ENCODE measurements at places on chromosomes 2 and 18. TPM values are rescaled to one million over a fixed set of nuclear protein-coding genes. Genes with fewer than 3 reads are reported as not detected.

- no peak for DNase-seq
These were observed 181.3 kb upstream of the SIX2 start for GRCh38 chr2:45190481-45190942.

DNA sequence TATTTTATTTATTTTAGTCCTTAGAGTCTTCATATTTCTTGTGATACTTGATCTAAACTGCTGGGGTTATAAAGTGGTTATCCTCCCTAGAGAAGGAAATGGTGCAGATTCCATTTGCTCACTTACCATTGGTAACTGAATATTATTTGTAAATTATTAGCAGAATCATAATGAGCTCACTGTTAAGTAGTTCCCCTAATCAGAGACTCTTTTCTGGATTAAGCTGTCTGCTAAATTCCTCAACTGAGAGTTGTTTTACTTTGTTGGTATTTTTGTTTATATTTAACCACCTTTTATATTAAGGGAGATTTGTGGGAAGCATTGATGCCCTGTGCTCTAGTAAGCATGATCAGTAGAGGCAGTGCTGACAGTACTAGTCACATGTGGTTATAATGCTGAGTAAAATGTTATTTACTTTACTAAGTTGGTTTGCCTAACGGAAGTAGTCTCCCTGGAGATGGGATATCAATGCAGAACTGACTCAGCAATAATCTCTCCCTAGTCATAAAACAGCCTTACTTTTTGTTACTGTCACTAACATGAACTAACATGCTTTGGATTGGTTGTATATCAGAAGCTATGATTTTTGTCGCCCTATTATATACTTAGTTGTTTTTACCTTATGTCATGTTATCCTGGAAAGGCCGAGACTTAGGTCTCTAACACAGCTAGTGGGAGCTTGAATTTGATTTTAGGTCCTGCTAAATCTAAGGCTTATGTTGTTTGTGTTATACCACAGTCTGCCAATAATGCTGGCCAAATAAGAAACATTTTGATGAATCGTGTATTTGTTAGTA, 166.7 kb downstream of the MCFD2 start:
- DNase-seq = no peak

DNA sequence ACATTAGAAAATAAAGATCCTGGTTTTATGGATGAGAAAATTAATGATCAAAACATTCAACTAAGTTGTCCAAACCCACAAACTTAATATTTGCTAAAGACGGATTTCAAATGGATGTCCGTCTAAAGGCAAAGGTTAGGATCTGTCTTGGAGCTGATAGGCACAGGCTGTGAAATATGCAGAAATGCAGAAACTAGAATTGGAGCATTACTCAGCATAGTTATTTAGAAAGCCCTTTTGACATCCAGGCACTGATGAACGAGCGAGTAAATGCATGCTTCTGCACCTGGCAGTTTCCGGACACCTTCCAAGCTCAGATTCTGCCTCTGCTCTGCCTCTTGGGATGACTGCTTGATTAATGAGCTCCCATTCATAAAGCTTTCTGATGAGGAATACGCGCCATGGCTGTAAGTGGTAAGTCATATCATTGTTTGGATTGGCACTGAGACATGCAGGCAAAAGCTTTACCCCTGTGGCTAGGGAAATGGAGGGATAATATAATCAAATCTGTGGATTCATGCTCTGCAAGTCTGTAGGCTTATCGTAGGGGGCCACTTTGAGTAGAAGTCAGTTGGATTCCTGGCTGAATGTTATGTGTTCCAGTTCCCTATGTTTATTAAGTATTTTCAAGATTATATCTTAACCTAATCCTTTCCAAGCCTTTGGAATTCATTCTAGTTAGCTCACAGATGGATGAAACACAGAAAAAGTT, 2176.3 kb upstream of the CELF4 start:
- DNase-seq = no peak

GRCh38 chr2:127118038-127118437, 11.1 kb upstream of the BIN1 start:
- DNase-seq = peak; percentile 49

DNA sequence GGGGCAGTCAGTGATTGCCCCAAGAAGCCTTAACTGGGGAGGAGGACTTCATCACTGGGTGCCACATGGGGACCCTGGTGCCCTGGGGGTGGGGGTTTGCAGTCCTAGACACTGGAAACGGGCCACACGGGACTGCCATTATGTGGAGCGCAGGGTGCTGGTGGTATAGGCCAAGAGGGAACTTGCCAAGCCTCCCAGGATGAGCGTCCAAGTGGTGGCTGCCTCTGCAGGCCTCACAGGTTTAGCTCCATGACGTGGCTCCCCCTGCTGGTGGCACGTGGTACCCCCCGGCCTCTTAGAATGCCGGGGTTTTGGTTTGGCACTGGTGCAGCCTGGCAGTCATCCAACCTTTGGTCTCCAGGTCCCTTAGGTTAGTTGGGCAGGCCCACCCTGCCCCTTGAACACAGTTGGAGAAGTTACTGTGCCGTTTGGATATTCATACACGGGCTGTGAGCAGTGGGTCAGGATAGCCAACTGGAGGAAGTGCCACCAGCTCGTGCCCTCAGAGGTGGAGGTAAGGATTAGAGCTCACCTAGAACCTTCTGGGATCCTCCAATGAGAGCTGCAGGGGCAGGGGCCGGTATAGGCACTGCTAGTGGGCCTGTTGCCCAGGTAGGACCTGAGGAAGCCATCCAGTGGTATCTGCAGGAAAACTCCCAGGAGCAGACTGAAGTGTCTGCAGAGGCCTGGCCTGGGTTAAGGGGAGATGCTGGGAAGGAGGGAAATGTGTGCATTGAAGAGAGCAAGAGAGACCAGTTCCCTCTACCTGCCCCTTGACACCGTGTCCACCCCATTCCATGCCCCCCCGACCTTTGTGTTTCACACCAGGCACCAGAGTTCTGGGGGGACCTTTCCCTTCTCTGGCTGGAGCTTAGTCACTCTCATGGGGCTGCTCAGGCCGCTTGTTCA, 5.7 kb downstream of the PTMA start:
- DNase-seq = peak; percentile 97

- DNase-seq = no peak
These were observed 11.6 kb upstream of the OLA1 start for GRCh38 chr2:174259981-174260380.

DNA sequence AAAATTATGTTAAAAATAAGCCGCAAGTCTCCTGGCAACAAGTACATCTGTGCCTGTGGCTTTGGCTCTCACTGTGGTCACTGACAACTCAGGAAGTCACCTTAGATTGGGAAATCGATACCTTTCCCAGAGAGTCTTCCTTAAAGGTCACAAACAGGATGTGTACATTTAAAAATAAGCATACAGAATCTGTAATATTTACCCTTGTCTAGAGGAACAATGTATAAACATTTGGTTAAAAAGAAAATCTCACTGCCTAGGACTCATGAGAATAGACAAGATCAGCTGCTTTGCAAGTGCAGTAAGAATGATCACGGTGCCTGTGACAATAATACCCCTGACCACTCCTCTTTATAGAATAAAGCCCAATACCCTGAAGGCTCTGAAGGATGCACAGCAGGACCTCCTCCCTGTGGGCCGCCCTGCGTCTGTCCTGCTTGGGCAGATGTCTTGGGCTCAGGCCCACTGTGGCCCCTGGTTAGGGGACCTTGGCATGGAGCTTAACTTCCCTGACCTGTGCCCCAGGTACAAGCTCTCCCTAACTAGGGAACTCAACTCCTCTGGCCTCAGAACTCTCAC, 98.0 kb upstream of the MGAT4A start:
- DNase-seq = no peak

The LIPG gene
- 1.7 TPM for total RNA-seq

DNA sequence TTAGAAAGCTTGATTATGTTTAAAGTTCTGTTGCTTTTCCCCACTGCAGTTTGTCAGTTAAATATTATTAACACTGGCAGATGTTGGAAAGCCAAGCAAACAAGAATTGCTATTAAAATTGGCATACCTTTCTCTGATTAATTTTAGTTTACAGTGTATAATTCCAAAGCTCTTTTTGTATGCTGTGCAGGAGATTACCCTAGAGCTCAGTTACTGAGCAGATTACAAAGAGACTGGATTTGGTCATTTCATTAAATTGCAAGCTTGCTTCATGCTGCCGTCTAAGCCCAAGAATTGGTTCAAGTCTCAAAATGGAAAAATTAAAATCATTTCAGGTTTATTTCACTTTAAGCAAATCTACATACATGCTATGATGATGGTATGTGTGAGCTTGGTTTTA, 2.3 kb downstream of the ASAP2 start:
- DNase-seq = no peak

The ASB18 gene
- total RNA-seq = not detected

DNA sequence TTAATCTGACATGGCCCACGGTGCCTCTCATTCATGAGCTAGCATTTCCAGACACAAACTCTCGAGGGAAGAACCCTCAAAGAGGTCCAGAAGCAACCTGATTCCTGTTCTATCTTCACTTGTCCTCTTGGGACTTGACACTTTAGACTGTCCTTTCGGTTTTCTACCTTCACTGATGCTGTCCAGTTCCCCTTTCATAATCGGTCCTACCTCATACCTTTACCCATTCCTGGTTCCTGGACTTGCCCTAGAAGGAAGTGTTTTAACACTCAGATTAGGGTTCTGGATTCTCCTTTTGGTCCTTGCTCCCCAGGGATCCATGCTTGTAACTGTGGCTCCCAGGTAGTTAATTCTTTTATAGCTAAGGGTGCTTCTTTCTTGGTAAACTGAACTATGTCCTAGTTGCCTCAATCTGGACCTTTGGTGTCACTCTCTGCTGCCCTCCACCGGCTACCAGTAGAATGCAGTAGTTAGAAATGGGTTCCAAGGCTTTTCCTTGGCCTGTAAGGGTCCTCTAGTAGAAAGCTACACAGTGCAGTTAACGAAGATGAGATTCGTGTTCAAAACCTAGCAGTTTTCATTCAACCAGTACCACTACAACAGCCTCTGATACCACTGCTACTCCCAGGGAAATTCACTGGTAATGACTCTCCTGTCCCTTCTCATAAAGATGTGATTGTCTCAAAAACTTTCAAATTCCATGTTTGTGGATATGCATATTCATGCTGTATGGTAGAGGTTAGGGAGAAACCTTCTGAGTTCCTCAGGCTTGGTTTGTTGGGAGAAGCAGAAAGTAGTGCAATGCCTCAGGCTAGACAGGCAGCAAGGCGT, 178.1 kb upstream of the CYP26B1 start:
- no peak for DNase-seq

The SF3B1 gene
- total RNA-seq = 190 TPM

- no peak for DNase-seq
These were observed 775.3 kb upstream of the NRXN1 start for GRCh38 chr2:51807229-51807628.

DNA sequence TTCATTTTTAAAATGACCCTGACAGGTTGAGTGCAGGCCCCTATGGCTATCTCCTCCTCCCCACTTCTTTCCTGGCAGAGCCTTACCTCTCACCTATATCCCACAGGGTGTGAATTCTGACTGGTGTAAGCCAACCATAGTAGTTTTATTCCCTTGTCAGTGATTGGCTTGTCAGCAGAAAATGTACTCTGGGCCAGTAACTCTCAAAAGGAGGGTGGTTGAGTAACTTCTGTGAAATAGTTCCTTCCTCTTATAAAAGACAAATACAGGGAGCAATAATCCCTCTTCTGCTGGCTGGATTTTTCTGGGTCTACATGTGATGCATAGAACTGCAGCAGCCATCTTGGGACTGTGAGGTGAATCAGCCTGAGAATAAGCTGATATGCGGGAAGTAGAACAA, 83.4 kb downstream of the RAPH1 start:
- DNase-seq = no peak

- DNase-seq = peak; percentile 91
These were observed 378.5 kb upstream of the ID2 start for GRCh38 chr2:8303322-8303832.

- DNase-seq = no peak
These were observed 423.8 kb upstream of the MEX3C start for GRCh38 chr18:51621113-51621863.

GRCh38 chr2:69464575-69464974, 27.3 kb upstream of the NFU1 start:
- peak; percentile 88 for DNase-seq

GRCh38 chr18:75937306-75937705, 509.8 kb upstream of the SMIM21 start:
- DNase-seq = no peak

GRCh38 chr2:72413716-72414115, 266.1 kb upstream of the CYP26B1 start:
- no peak for DNase-seq

The DPYSL5 gene
- not detected for total RNA-seq

The SIGLEC15 gene
- 0.46 TPM for total RNA-seq

GRCh38 chr2:221310730-221311129, 261.4 kb downstream of the EPHA4 start:
- DNase-seq = no peak

GRCh38 chr2:37244017-37244416, 12.6 kb downstream of the NDUFAF7 start:
- no peak for DNase-seq

GRCh38 chr2:192216336-192216735, 21.6 kb upstream of the TMEFF2 start:
- no peak for DNase-seq

- peak; percentile 90 for DNase-seq
These were observed 202.1 kb upstream of the REV1 start for GRCh38 chr2:99691926-99692325.

- no peak for DNase-seq
These were observed 8.1 kb downstream of the FBXO48 start for GRCh38 chr2:68458981-68459380.

The ADCYAP1 gene
- total RNA-seq = 2.1 TPM

DNA sequence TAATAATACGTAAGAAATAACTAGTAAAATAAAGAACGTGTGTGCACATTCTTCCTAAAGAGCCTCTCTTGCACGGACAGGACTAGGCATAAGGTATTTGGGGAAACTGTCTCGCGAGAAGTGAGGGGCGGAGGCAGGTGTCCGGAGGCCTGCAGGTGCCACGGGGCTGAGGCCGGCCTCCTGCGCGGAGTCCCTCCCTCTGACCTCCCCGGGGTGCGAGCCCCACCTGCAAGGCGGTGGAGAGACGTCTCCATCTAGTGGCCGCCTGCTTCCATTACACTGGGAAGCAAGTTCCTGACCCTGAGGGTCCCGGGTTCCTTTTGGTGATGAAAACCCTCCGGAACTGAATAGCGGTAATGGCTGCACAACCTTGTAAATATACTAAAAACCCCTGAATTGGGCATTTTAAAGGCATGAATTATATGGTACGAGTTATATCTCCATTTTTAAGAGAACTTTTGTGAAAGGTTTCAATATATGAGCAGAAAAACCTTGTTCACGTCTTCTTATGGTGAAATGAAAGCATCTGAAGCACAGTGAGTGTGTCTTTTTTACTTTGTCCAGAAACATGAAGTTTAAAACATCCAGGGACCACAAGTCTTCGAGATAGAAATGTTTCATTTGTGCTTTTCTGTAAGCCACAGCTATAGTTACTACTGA, 35.5 kb upstream of the CTDP1 start:
- DNase-seq = no peak

DNA sequence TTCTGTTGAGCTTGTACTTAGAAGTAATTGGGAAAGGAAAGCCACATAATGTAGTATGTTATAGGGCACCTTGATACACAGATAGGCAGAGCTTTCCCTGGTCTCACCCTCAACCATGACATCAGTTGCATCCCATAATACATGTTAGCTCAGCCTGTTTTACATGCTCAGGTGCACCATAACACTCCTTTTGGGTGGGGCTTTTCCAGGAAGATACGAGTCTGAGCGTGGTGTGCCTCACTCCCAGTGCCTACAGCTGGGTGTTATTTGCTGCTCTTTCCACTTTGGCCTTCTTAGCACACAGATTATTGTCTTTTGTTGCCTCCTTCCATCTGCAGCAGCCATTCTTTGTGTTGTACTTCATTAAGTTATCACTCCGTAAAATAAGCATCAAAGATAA, 11.9 kb downstream of the TTC39C start:
- DNase-seq = no peak

The FIGN gene
- total RNA-seq = 14.4 TPM

The HK2 gene
- total RNA-seq = 4.2 TPM

- DNase-seq = no peak
These were observed 79.7 kb upstream of the TAF1B start for GRCh38 chr2:9763356-9764152.
